ENCODE measurements at places on chromosomes 5 and 9.

GRCh38 chr9:124776954-124777648, at the start of gene OLFML2A:
Gene OLFML2A, plus strand, starts transcription at chr9:124777133. Its CDS starts 138 bp downstream, at chr9:124777271.
- no peak for DNase-seq

DNA sequence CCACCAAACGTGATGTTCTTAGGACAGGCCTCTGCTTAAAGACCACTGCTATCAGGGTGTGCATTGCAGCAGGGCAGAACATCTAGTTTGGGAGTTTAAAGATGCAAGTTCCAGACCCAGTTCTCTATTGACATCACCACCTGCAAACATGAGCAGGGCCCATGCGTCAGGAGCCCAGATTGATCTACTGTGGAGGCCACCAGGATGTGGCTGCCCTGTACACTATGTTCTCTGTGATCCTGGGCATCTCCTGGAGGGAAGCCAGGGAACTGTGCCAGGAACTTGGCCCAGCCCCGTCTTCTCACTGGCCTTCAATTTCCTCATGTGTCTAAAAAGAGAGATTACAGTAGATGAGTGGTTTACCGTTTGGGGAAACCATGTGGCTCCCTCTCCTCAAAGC, 87.1 kb downstream of the PDE6A start:
- DNase-seq = no peak

GRCh38 chr9:37902796-37903646, 906 bp downstream of the SLC25A51 start:
- DNase-seq = no peak

GRCh38 chr5:60701321-60701968, 1.5 kb upstream of the DEPDC1B start:
- DNase-seq = no peak

DNA sequence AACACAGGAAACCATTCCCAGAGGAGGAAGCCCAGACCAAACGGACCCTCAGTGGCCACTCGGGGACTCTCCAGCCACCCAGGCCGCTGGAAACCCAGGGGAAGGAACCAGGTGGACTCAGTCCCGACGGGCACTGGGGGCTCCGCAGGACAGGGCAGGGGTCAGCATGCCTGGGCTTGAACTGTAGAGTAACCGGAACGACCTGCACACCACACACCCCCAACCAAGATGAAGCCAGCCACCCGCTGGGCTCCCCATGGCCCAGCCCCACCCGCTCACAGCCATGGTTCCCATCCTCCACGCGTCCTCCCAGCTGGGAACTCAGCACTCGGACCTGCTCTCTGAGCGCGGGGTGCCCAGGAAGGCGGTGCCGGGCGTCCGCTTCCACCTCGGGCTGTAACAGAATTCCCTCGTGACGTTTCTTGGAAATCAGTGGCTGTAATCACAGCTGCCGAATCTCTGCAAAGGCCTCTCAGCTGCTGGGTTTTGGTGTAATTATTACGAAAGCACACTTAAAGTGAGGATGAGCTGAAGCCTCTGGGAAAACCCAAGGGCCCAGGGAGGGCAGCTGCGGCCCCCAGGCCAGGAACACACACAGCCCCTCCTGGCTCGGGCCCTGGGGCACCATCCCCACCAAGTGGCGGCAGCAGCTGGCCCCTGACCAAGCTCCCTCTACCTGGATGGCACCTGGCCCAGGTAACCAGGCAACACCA, 13.8 kb downstream of the NACC2 start:
- DNase-seq = no peak

All from activated T-cell treated with anti-CD3 and anti-CD28 coated beads for 24 hours (primary cell).